Inflammatory macrophage (primary cell): ENCODE measurements at places on chromosomes 7 and 10.

DNA sequence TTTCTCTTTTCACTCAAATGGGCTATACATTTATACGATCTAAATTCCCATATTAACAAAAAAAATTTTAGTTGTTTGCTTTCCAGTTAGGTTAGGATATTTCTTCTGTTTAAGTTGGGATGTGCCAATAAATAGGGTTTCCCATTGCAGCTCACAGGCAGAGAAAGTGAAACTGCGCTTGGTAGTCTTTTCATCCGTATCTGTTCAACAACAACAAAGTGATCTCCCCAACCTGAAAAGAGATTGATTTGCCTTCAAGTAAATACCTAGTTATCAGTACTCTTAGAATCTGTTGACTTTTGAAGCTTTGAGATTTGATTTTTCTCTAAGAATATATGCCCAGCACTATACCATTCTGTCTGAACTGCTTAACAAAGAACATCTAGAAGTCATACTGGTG lies 143.4 kb downstream of the DYNC1I1 start:
- no peak for DNase-seq

DNA sequence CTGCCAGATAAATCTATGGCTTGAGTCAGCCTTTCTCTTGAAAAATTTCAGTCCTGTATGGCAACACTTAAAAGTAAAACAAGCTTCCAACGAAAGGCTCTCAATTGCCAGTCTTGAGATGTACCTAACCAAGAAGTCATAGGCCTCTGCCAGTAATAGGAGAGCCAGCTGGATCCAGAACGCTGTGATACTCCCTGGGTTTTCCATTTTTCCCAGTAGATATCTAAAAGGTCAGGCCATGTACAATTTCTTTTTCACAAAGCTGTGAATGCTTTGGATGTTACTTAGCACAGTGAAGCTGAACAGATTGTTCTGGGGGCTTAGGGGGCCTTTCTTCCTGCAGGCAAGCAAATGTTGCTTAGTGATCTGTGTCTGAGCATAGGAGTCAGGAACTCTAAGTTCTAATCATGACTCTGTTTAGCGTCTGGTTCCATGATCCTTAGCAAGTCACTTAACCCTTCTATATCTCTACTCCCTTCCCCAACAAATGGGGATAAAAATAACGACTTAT lies 86.5 kb downstream of the ARMH3 start:
- no peak for DNase-seq

DNA sequence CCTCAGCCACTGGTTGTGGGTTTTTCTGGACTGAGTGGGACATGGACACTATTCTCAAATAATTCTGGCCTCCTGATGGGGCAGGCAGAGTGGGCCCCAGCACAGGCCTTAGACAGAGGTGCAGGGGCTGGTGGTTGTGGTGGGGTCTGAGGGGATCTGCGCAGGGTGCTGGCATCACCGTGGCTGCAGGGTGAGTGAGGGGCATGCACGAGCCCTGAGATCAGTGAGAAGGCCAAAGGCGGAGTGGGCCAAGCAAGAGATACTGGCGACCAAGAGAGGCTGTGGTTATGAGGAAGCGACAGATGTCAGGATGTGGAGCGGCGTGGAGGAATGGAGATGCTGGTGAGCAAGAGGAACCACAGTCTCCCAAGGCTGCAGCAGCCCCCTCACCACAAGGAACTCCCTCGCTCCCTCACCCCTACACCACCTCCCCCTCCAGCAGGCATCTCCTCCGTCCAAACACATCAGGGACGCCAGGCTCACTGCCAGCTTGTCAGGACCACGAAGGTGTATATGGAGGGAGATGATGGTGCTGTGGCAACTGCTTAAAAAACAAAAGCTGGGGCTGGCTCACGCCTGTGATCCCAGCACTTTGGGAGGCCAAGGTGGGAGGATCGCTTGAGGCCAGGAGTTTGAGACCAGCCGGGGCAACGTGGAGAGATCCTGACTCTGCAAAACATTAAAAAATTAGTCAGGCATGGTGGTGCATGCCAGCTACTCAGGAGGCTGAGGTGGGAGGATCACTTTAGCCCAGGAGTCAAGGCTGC lies 9.6 kb downstream of the PRF1 start:
- peak; percentile 20 for DNase-seq

GRCh38 chr7:151099486-151100211 lies 13.4 kb downstream of the AGAP3 start:
- no peak for DNase-seq

GRCh38 chr7:159306012-159306411 lies 161.3 kb upstream of the VIPR2 start:
- no peak for DNase-seq
